ENCODE measurements at places on chromosomes 7 and 10.
A peak's percentile ranks its signal among the peaks of the same experiment; 100 is the strongest.

DNA sequence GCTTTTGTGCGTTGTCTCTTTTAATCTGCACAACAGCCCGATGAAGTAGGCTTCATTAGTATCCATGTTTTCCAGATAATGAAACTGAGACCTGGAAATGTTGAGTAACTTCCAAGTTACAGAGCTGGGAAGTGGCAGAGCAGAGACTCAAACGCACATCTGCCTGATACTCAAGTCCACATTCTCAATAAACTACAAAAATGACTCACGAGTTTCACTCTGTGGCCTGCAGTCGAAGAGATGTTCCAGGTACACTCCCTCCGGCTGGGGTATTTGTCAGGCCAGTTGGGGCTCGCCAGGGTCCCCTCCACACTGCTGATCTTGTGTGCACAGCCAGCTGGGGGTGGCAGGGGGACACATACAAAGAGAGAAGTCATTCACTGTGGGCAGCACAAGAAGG is 17.7 kb upstream of the OPALIN start:
- no peak for DNase-seq

GRCh38 chr10:30527623-30528428 is 93.8 kb downstream of the MAP3K8 start:
- DNase-seq: no peak

DNA sequence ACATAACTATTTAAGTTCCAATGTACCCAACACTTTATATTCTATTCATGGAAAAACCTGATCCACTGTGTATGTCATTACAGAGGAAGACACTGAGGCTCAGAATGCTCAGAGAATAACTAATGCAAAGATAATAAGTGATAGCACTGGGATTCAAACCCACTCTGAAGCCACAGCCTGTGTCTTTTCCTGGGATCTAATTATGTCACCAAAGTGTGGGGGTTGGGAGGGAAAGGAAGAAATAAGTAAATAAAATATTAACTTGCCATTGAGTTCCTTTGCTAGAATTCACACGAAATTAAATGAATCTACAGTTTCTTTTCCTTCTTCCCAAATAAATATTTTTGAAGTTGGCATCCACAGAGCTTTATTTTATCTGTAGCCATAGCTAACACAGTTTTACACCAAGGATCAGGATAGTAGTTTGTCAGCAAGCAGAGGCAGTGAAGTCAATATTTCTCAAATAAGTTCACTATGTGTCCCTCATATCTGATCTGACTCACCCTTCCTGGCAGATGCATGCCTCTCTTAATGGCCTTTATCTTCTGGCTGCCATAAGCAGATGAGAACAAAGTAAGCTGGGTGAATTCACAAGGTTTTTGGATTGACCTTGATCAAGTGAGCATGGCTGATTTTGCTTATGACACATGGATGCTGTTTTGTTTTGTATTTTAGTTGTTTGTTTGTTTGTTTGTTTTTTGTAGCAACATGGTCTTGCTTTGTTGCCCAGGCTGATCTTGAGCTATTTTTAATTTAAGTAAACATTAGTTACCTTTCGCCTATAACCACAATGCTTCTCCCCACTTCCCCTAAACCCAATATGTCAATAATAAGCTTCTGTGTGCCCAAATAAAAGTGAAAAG is 6.3 kb downstream of the RAPGEF5 start:
- peak; percentile 20 for DNase-seq

DNA sequence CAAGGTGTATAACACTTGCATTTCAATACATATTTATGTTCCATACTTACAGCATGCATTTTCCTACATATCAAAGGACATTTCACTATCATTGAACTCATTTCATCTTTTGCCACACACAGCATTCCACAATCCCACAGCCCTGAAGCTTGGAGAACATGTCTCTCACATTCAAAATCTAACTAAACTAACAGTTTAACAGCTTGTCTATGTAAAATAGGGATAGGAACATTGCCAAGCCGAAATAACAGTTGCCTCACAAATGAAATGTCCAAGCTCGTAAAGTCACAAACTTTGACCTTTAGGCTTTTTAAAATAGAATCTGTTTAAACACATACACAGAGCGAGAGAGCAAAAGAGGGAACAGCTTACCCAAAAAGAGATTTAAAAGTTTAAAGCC is 65.3 kb downstream of the HGF start:
- no peak for DNase-seq

DNA sequence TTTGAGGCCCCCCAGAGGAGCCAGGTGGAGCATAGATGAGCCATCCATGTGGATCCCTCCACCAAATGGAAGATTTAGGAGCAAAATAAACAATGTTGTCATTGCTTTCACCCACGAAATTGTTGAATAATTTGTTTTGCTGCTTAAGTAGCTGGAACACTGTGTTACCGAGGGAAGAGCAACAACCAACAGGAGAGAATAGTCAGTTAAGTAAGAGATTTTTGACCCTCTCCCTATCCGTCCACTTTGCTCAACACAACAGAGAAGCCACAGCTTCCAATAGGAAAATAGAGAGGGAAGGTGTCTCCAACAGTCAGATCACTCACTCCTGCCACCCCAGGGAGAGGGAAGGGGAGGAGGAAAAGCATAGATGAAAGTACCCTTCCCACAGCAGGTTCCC is 3.9 kb upstream of the ZKSCAN1 start:
- DNase-seq: no peak

- no peak for DNase-seq
Observed at GRCh38 chr10:49089557-49090188, 25.6 kb downstream of the VSTM4 start.

DNA sequence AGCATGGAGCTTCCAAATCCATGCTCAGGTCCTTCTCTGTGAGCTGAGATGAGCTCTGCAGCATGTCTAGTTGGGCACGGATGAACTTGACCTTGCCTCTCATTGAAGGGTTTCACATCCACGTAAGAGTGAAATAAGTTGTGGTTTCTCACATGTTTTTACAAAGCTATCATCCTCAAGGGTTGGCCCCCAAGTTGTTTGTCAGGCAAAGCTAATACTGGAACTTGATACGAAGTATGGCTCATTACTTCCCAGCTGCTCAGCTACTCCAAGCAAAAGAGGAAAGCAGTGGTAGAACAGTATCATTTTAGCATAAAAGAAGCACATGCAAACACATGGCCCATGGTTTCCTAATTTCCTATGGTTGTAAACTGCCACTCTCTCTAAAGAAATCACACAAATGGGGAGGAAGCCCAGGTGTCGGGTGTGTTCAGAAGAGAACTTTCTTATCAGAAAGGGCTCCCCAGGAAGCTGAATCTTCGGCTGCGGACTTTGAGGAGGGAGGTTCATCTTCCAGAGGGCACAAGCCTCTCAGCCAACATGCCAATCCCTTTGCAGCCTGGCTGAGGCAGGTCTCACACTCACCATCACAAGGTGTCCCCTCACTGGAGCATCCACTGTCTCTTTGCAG is 45.3 kb downstream of the PDLIM1 start:
- DNase-seq: no peak

- no peak for DNase-seq
Observed at GRCh38 chr10:82889728-82890127, 1014.7 kb downstream of the NRG3 start.

DNA sequence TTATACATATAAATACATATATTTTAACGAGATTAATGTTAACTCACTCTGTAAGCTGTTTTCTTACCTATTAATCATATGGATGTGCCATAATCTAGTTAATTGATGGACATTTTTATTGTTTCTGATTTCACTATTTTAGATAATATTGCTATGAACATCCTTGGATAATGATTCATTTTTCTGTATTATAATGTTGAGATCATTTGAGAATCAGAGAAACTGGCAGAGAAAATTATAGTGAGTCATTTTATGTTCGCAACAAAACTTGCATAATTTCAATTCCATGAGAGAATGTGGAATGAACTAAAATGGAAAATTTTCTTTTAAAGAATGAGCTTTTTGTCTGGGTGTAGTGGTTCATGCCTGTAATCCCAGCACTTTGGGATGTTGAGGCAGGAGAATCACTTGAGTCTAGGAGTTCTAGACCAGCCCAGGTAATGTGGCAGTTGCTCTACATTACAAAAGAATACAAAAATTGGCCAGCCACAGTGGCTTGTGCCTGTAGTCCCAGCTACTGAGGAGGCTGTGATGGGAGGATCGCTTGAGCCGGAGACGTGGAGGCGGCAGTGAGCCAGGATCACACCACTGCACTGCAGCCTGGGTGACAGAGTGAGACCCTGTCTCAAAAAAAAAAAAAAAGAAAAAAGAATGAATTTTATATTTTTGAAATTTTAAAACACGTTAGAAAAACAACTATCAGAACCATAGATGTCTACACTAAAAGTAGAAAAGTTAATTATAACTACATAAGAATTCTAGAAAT is 40.5 kb downstream of the PAPSS2 start:
- no peak for DNase-seq

- DNase-seq: no peak
Observed at GRCh38 chr10:100021322-100021721, 11.6 kb upstream of the DNMBP start.

GRCh38 chr7:113000316-113001020 is 86.2 kb downstream of the GPR85 start:
- DNase-seq: no peak

GRCh38 chr7:16816824-16817223 is 12.0 kb upstream of the AGR2 start:
- peak; percentile 41 for DNase-seq

GRCh38 chr10:69316313-69317059 is 38.2 kb downstream of the HK1 start:
- DNase-seq: no peak

DNA sequence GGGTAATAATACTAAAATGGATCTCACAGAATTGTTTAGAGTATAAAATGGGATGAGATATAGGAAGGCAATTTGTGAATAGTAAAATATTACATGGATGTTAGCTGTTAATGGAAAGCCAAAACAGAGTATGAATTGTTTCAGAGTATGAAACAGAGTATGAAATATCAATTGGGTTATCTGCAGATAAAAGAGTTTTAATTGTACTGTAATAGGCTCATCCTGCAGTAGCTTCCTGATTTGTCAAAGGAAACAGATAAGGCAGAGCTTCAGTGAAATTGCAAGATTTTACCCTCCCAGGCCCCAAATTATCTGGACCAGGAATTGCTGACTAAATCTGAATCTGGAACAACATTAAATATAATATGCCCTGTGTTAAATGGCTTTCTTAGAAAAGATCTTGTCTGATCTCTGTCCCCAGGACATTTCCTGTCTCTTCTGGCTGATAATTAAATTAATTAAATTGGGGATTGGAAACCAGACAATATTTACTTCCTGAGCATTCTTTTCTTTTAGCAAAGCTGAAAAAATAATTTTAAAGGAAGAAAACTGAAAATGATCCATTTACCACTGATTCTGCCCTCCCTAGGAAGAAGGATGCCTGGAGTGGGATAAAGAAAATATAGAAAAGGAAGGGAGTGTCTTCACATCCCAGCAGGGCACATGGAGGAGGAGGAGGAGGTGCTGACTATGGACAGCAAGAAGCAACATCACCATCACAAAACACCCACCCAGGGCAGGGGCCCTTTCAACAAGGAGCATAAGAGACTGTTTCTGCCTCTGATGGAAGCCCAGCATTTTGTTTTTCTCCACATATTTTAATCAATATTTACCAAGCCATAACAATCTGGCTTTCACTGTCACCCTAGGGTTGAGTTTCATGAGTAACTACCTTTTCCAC is 18.5 kb downstream of the PTN start:
- no peak for DNase-seq

- no peak for DNase-seq
Observed at GRCh38 chr7:96135241-96135640, 186.7 kb downstream of the SLC25A13 start.

GRCh38 chr7:36928311-36928710 is 204.0 kb upstream of the AOAH start:
- DNase-seq: no peak

DNA sequence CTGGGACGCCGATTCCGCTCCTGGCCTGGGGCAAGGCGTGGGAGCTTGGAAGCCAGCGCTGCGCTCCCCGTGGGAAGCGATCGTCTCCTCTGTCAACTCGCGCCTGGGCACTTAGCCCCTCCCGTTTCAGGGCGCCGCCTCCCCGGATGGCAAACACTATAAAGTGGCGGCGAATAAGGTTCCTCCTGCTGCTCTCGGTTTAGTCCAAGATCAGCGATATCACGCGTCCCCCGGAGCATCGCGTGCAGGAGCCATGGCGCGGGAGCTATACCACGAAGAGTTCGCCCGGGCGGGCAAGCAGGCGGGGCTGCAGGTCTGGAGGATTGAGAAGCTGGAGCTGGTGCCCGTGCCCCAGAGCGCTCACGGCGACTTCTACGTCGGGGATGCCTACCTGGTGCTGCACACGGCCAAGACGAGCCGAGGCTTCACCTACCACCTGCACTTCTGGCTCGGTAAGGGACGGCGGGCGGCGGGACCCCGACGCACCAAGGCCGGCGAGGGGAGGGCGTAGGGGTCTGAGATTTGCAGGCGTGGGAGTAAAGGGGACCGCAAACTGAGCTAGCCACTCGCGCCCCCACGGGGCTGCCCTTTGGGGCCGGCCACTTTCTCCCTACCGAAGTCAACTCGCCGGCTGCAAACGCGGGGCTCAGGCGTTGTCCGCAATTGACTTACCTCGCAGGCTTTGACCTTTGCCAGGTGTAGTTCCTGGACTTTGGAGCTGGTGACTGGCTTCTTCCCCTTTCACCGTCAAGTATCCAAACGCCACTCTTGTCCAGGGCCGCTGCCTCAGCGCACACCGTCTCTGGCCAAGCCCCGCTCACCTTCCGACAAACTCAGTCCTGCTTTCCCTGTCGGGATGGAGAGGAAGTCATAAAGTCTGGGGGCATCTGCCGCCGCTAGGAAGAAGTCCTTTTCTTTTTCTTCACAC is at the start of gene SCIN:
Gene SCIN, plus strand, starts transcription at position 187 of the 928 bp plus-strand sequence. Its CDS starts 67 bp downstream, at position 254.
- DNase-seq: peak; percentile 56

GRCh38 chr7:134477954-134478353 is 19.1 kb upstream of the AKR1B1 start:
- DNase-seq: no peak
